ENCODE measurements at places on chromosomes 7 and 10. TPM values are rescaled to one million over a fixed set of nuclear protein-coding genes. Genes with fewer than 3 reads are reported as not detected.

KLLN gene
- 0.46 TPM for total RNA-seq

PNLIPRP3 gene
- not detected for total RNA-seq

CFAP46 gene
- total RNA-seq, result 0.20 TPM

CCDC3 gene
- 64.4 TPM for total RNA-seq

AP4M1 gene
- total RNA-seq, result 16.0 TPM

TMEM270 gene
- not detected for total RNA-seq

HMX2 gene
- total RNA-seq, result not detected

ANLN gene
- 11.5 TPM for total RNA-seq

MSMB gene
- not detected for total RNA-seq

PPP1R3C gene
- total RNA-seq, result 201 TPM

CLDN15 gene
- total RNA-seq, result 3.1 TPM

GUSB gene
- total RNA-seq, result 26.1 TPM

AKR1D1 gene
- total RNA-seq, result 0.07 TPM

CNNM1 gene
- total RNA-seq, result 0.17 TPM

POLR2J2 gene
- 3.7 TPM for total RNA-seq

NDUFB8 gene
- total RNA-seq, result 136 TPM

KCNIP2 gene
- 1.5 TPM for total RNA-seq

Measured in smooth muscle cell of the pulmonary artery (primary cell).